ENCODE measurements at places on chromosomes 7 and 10. TPM values are rescaled to one million over a fixed set of nuclear protein-coding genes. Genes with fewer than 3 reads are reported as not detected.

GRCh38 chr10:47442351-47442750, 41.6 kb downstream of the ANXA8 start:
- no peak for DNase-seq

DNA sequence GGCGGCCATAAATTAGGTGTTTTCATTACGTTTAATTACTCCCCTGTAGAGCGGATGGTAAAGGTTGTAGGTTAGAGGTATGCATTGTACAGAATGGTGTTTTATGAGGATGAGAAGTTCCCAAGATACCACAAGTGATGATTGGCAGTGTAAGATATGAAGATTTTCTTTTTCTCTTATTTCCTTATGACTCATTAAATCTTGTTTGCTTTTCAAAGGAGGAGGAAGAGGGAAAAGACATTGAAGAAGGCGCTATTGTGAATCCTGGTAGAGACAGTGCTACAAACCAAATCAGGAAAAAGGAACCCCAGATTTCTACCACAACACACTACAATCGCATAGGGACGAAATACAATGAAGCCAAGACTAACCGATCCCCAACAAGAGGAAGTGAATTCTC, 133.9 kb downstream of the AASS start:
- DNase-seq = no peak

DNA sequence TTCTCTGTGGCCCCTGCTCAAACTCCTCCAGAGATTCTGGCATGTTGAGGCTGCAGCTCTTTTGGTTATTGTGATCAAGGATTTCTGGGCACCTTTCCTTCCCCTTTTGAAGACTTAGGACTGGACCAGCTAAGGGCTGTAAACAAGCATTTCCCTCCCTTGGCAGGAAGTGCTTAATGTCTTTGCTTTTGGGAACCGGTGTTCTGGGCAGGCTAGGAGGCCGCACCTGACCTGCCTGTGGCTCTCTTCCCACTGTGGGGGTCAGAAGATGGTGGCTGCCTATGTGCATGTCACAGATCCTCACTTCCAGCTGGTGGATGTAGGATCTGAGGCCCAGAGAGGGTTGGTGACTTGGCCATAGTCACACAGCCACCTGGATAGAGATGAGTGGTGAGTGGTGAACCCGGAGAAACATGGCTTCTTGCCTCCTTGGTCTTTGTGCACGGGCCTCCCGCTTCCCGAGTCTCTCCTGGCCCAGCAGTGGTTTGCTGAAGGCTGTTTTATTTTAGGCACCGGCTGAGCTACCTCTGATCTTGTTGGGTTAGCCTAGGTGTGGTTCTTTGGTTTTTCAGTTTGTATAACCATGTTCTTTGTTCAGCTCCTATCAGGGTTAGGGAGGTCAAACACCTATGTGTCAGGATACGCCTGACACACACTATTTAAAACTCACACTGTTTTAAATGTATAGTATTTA, 82.0 kb downstream of the GRK5 start:
- no peak for DNase-seq

DNA sequence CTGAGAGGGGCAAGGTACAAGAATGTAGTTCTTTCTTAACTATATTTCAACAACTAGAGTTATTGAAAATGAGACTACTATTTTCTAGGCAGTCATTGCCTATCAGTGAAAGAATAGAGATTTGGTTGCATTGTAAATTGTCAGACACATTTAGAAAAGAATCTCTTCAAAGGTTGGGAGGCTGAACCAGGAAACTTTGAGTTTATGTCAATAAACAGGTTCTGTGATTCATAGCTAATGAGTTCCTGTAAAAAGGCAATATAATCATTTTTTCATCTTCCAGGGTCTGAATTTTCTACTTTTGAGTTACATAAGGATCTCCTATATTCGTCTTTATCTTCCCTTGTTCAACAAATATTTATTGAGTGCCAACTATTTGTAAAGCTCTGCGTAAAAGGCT, 47.1 kb downstream of the MAGI2 start:
- DNase-seq = no peak

GRCh38 chr10:110859206-110859972, 12.3 kb upstream of the PDCD4 start:
- no peak for DNase-seq

- DNase-seq = no peak
Observed at GRCh38 chr7:66007232-66007631, 25.2 kb upstream of the GUSB start.

The ICA1 gene
- 6.4 TPM for total RNA-seq

The PLCE1 gene
- 0.80 TPM for total RNA-seq

The LRGUK gene
- total RNA-seq = not detected

The TEX47 gene
- not detected for total RNA-seq

The ABCC2 gene
- 2.1 TPM for total RNA-seq

Data from H4 (cell line).